Body of pancreas (tissue), 4 donors: ENCODE measurements at places on chromosomes 7 and 10. TPM values are rescaled to one million over a fixed set of nuclear protein-coding genes. Genes with fewer than 3 reads are reported as not detected.

The ADCY1 gene
- 6.2 TPM for total RNA-seq

GRCh38 chr10:113108194-113108835, 158.3 kb downstream of the TCF7L2 start:
- H3K36me3 ChIP-seq: no peaks in the 10 kb centered on the region
- H3K27ac ChIP-seq: no peak overlapping the region
- no peaks in the 10 kb centered on the region for H3K27me3 ChIP-seq
- peaks cover 40% of the 10 kb centered on the region for H3K4me1 ChIP-seq

DNA sequence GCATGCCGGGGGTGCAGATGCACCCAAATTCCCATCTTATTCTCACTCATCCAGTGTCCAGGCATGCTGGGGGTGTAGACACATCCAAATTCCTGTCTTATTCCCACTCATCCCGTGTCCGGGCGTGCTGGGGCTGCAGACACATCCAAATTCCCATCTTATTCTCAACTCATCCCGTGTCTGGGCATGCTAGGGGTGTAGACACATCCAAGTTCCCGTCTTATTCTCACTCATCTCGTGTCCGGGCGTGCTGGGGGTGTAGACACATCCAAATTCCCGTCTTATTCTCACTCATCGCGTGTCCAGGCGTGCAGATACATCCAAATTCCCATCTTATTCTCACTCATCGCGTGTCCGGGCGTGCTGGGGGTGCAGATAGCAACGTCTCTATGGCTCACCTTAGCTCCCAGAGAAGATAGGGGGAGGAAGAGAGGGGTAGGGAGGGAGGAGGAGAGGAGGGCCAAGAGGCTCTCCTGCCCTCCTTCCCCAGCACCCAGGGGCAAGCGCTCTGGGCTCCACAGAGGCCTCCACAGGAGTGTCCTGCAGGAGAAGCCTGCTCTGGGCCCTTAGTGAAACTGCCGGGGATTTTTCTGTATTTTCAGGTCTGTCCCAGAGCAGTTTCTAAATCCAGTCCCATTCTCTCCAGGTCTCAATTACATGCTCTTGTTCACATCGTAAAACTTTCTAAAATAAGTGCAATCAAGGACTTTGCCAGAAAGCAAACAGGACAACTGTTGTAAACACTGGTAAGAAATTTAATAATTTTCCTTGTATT, 210.8 kb downstream of the DIP2C start:
- DNase-seq: no peak
- peaks cover 7% of the 10 kb centered on the region for H3K4me1 ChIP-seq
- no peak overlapping the region for H3K27ac ChIP-seq
- H3K4me3 ChIP-seq: no peak overlapping the region
- no peaks in the 10 kb centered on the region for H3K27me3 ChIP-seq

- H3K27ac ChIP-seq: peak overlapping the region; percentile 85
- H3K4me1 ChIP-seq: peaks cover 79% of the 10 kb centered on the region
- H3K36me3 ChIP-seq: no peaks in the 10 kb centered on the region
- no peak for DNase-seq
- no peaks in the 10 kb centered on the region for H3K27me3 ChIP-seq
- no peak overlapping the region for H3K4me3 ChIP-seq
These were observed 6.5 kb downstream of the PTF1A start for GRCh38 chr10:23198610-23198939.

The GIMAP1 gene
- 3.9 TPM for total RNA-seq

GRCh38 chr7:39890411-39890810, 59.6 kb upstream of the CDK13 start:
- no peak overlapping the region for H3K27ac ChIP-seq
- no peak overlapping the region for H3K4me3 ChIP-seq
- no peak for DNase-seq
- no peaks in the 10 kb centered on the region for H3K27me3 ChIP-seq
- H3K36me3 ChIP-seq: no peaks in the 10 kb centered on the region
- H3K4me1 ChIP-seq: no peaks in the 10 kb centered on the region

The CHCHD2 gene
- 194 TPM for total RNA-seq

GRCh38 chr10:103822107-103822716, 33.2 kb downstream of the SH3PXD2A start:
- no peak overlapping the region for H3K4me3 ChIP-seq
- no peaks in the 10 kb centered on the region for H3K36me3 ChIP-seq
- peak overlapping the region; percentile 78 for H3K27ac ChIP-seq
- H3K27me3 ChIP-seq: no peaks in the 10 kb centered on the region
- H3K4me1 ChIP-seq: peaks cover 63% of the 10 kb centered on the region
- no peak for DNase-seq

The ZPBP gene
- not detected for total RNA-seq

DNA sequence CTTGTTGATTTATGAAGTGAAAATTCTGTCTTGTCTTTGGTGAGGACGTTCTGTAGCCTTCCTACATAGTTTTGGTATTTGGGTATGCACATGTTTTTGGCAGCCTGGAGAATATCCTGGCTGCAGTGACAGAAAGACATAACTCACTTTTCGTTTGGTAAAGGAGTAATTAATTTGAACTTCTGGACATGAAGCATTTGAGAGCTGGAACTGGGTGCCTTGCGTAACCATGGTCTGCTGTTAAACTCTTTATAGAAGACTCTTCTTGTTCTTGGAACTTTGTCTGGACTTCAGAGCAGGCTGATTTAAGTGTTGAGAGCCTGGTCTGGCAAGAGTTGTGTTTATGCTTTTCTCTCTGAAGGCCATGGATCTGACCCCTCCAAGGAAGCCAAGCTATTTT, 231.3 kb downstream of the LRMDA start:
- H3K27ac ChIP-seq: no peak overlapping the region
- no peaks in the 10 kb centered on the region for H3K27me3 ChIP-seq
- no peak overlapping the region for H3K4me3 ChIP-seq
- peaks cover 18% of the 10 kb centered on the region for H3K4me1 ChIP-seq
- peak; percentile 33 for DNase-seq
- no peaks in the 10 kb centered on the region for H3K36me3 ChIP-seq

The CREB5 gene
- total RNA-seq: 10.4 TPM

The HOXA10 gene
- 0.52 TPM for total RNA-seq

DNA sequence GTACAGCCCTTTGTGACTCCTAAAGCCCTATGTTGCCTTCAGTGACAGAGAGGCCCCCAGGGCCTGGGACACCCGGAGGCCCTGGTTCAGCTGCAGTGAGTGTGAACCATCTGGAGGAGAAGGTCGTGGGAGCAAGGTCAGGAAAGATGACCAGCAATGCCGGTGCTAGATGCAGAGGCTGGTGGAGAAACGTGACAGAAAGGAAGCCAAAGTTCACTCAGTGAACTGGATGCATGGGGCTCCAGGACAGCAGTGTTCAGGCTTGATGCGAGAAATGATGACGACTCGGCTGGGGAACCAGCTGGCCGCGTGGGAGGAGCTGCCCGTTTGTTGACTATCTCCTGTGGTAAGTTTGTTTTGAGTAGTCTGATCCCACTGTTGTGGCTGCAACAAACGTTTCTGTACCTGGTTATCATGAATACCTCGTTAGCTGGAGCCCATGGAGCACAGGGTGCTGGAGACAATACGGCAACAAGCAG, 54.1 kb upstream of the MKRN1 start:
- DNase-seq: no peak
- no peak overlapping the region for H3K4me3 ChIP-seq
- no peaks in the 10 kb centered on the region for H3K27me3 ChIP-seq
- H3K36me3 ChIP-seq: no peaks in the 10 kb centered on the region
- no peak overlapping the region for H3K27ac ChIP-seq

DNA sequence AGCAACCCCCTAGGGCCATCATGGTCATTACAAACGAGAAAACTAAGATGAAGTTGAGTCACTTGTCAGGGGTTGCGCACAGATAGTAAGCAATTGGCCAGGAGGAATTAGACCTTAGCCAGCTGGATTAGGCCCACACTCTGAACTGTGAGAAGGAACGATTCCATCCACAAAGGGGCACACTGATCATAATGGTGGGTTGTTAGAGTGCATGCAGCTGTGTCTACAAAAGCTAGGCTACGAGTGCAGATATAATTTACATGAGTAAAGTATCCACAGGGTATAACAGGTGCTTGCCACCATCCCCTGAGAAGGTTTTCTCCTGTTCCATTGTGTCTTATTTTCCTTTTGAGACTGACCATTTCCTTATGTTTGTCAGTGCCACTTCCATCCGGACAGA, 16.6 kb upstream of the FAM170B start:
- no peaks in the 10 kb centered on the region for H3K36me3 ChIP-seq
- H3K27me3 ChIP-seq: no peaks in the 10 kb centered on the region
- H3K4me3 ChIP-seq: no peak overlapping the region
- no peak overlapping the region for H3K27ac ChIP-seq
- no peak for DNase-seq
- H3K4me1 ChIP-seq: no peaks in the 10 kb centered on the region

GRCh38 chr7:148434181-148434757, 156.3 kb upstream of the C7orf33 start:
- no peaks in the 10 kb centered on the region for H3K36me3 ChIP-seq
- no peak overlapping the region for H3K4me3 ChIP-seq
- no peaks in the 10 kb centered on the region for H3K27me3 ChIP-seq
- DNase-seq: no peak
- H3K27ac ChIP-seq: no peak overlapping the region

The DENND2A gene
- total RNA-seq: 7.3 TPM

GRCh38 chr7:96531331-96531730, 178.3 kb downstream of the SEM1 start:
- no peaks in the 10 kb centered on the region for H3K27me3 ChIP-seq
- no peak for DNase-seq
- H3K4me1 ChIP-seq: no peaks in the 10 kb centered on the region

The ADAM12 gene
- total RNA-seq: 0.52 TPM

The TRRAP gene
- 21.1 TPM for total RNA-seq

DNA sequence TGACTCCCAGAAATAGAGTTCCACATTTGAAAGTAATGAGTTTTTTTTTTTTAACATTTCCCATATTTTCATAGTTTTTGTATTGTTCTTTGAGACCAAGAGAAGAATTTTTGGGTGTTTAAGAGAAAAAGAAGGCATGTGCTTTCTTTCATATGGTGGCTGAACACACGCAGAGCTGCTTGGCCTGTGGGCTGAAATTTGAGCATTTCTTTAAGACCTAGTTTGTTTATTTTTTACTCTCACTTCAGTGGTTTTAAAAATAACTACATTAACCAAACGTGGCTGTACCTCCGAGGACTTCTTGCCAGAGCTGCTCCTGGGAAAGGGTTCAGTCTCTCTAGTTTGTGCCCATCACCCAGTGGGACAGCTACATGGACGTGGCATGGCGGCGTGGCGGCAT, 58.3 kb downstream of the INPP5A start:
- peaks cover 18% of the 10 kb centered on the region for H3K4me1 ChIP-seq
- H3K4me3 ChIP-seq: no peak overlapping the region
- DNase-seq: no peak
- H3K27ac ChIP-seq: no peak overlapping the region
- H3K27me3 ChIP-seq: no peaks in the 10 kb centered on the region
- H3K36me3 ChIP-seq: no peaks in the 10 kb centered on the region

- DNase-seq: no peak
- no peak overlapping the region for H3K4me3 ChIP-seq
- no peaks in the 10 kb centered on the region for H3K27me3 ChIP-seq
These were observed 272.6 kb downstream of the DOCK4 start for GRCh38 chr7:111933609-111934008.

DNA sequence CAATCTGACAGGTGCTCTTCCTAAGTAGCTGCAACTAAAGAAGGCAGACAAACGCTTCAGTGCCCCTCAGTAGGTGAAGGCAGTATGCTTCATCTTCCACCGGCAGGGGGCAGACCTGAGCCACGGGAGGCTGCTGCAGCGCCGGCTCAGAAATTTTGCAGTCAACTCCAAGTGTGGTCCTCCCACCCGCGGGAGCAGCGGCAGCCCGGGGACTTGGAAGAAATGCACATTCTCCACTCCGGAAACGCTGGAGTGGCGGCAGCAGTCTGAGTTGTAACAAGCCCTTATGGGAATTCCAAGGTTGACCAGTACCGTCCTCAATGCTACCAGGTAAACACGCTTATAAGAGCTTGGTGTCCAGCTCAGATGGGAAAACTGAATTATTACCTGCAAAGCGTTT, 3.4 kb downstream of the IGFBP3 start:
- peaks cover 31% of the 10 kb centered on the region for H3K4me1 ChIP-seq
- peaks cover 5% of the 10 kb centered on the region for H3K27me3 ChIP-seq
- no peaks in the 10 kb centered on the region for H3K36me3 ChIP-seq
- no peak overlapping the region for H3K4me3 ChIP-seq
- DNase-seq: peak; percentile 69
- H3K27ac ChIP-seq: no peak overlapping the region

GRCh38 chr7:20932785-20933527, 146.3 kb upstream of the SP8 start:
- H3K27ac ChIP-seq: no peak overlapping the region
- H3K4me3 ChIP-seq: no peak overlapping the region
- H3K27me3 ChIP-seq: no peaks in the 10 kb centered on the region
- DNase-seq: no peak
- H3K4me1 ChIP-seq: no peaks in the 10 kb centered on the region

- H3K27me3 ChIP-seq: no peaks in the 10 kb centered on the region
- no peak for DNase-seq
- H3K27ac ChIP-seq: no peak overlapping the region
- H3K36me3 ChIP-seq: no peaks in the 10 kb centered on the region
- H3K4me3 ChIP-seq: no peak overlapping the region
These were observed 133.8 kb downstream of the SEMA3A start for GRCh38 chr7:84060760-84061261.

DNA sequence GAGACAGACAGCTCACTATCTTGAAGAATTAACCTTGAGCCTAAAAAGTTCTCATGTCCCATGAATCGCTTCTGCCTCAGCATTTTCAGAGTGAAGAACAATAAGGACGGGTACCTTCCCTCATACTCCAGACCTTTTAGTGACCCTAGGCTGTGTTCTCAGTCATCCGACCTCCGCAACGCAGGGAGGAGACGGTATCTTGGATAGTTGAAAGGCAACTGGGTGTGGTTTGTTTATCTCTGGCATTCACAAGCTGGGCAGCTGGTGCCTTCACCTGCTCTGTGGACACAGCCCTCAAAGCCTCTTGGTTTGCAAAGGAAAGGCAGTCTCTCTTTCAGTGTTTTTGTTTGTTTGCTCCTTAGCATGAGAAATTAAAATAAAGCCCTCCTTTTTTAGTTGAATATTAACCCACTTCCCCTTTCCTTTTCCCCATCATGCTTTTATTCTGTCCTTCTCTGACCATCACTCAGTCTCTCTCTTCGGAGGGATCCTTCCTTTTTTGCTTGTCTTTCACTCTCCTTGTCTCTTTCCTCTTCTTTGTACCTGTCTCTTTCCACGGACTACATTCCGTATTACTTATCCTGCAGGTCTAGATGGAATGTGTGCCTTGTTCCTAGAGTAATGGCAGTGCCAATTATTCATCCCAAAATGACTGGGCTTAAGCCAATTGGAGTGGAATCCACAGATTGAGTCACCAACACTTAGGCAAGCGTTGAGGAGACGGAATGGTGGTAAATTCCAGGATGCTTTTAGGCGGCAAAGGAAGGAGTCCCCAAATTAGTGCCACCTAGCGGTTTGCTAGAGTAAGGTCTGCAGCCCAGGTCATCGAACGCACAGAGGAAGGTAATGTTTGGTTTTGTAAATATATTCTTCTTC, 45.8 kb downstream of the PRR15 start:
- H3K4me3 ChIP-seq: no peak overlapping the region
- no peaks in the 10 kb centered on the region for H3K27me3 ChIP-seq
- DNase-seq: peak; percentile 38
- H3K36me3 ChIP-seq: no peaks in the 10 kb centered on the region

DNA sequence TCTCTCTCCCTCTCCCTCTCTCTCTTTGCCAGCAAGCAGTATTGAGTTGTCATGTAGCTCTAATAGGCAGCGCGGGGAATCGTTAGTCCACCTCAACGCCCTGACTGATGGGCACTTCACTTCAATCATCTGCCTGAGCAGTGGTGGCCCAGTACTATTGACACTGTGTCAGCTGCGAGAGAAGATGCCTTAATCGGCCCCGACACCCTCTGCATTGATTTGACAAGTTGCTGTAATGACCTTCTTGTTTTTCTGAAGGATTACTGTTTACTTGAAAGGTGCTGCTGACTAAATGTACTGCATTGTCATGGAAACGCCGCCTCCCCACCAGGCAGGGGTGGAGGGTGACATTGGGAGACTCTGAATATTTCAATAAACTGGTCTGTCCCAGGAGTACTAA, 913.8 kb downstream of the KCNMA1 start:
- no peak overlapping the region for H3K4me3 ChIP-seq
- no peaks in the 10 kb centered on the region for H3K36me3 ChIP-seq
- no peak for DNase-seq
